Fibroblast of mammary gland (primary cell): ENCODE measurements at places on chromosomes 2 and 18.

GRCh38 chr18:5726011-5726410 is 169.3 kb downstream of the TMEM200C start:
- DNase-seq, result no peak

DNA sequence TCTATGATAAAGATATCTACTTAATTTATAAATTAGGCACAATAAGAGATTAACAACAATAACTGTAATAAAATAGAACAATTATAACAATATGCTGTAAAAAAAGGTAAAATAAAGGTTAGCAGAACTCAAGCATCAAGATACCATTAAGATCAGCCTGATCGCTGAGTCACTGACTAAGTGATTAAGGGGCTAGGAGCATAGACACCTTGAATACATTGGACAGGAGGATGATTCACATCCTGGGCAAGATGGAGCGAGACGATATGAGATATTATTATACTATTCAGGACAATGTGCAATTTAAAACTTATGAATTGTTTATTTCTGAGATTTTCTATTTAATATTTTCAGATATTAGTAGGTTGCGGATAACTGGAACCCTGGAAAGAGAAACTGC is 1277.8 kb upstream of the ZEB2 start:
- no peak for DNase-seq

- DNase-seq, result no peak
Measured at GRCh38 chr18:11495441-11495840, 114.0 kb upstream of the SLC35G4 start.

- DNase-seq, result peak; percentile 97
Measured at GRCh38 chr2:237178396-237178795, 92.7 kb downstream of the COPS8 start.

DNA sequence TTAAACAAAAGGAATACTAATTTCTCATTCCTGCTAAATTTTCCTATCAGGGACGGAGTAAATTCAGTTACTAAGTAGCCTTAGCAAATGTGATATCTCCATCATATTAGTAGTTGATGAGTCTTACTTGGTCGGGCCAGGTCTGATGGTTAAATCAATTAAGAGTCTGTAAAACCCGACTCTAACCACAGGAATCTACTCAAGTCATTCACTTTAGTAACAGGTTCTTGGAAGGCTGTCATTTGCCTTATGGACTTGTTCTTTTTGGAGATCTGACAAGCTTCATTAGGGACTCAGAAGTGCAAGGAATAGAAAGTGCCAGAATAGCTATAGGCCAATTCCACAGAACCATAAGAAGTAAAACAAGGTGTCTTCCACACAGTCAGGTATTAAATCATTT is 119.0 kb downstream of the GCA start:
- no peak for DNase-seq

DNA sequence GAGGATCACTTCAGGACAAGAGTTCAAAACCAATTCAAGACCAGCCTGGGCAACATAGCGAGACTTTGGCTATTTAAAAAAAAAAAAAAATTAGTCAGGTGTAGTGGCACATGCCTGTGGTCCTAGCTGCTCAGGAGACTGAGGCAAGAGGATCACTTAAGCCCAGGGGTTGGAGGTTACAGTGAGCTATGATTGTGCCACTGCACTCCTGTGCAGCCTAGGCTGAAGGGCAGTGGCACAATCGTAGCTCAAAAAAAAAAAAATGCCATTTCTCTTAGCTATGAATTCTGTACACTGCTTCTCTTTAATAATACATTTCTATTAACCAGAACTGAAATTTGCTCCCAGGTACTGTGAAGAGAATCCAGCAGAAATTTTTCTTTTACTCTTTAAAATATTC is 202.8 kb downstream of the DYM start:
- no peak for DNase-seq

DNA sequence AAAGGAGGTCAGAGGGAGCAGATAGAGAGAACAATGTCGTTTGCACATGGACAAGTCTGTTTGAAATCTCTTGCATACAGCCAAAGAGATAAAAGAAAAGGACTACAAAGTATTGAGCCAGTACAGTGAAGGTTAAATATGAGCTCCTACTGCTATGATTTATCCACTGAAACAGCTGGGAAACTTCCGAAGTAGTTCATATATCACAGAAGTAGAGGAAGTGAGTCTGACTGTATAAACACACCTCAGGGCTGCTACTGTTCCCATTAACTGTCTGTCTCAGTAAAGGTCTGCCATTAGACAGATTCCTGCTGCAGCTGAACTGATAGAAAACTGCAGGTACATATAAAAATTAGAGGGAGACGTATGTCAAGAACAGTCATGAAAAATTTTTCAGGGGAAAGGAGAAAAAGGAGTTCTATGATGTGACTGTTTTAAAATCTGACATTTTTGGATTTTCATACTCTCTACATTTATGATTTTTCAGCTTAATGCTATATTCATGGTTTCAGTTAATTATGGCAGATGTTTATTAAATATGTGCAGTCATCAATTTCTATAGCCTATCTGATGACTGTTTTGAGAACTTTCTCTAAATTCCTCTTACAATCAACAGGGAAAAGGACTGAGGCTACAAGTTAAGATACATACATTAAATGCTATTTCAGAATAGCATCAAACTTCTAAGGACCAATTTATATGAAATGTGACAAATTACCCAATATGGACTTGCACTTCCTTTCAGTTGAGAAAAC is 364.7 kb downstream of the ERBB4 start:
- no peak for DNase-seq

DNA sequence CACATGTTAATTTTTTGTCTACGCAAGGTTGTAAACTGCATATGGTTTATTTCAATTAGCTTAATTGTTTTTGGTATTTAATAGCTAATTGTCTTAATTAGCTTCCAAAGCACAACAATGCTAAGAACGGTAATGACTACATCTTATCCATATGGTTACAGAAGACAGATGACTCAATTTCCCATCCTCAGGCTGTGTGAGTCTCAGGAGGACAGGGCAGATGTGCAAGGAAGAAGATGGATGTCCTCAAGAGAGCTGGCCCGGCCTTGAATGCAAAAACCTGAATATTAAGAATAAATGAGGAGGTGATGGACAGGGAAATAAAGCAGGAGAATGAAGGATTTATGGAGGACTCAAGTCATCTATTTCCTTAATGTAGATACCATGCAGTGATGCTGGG is 31.4 kb downstream of the SLC4A3 start:
- peak; percentile 64 for DNase-seq

DNA sequence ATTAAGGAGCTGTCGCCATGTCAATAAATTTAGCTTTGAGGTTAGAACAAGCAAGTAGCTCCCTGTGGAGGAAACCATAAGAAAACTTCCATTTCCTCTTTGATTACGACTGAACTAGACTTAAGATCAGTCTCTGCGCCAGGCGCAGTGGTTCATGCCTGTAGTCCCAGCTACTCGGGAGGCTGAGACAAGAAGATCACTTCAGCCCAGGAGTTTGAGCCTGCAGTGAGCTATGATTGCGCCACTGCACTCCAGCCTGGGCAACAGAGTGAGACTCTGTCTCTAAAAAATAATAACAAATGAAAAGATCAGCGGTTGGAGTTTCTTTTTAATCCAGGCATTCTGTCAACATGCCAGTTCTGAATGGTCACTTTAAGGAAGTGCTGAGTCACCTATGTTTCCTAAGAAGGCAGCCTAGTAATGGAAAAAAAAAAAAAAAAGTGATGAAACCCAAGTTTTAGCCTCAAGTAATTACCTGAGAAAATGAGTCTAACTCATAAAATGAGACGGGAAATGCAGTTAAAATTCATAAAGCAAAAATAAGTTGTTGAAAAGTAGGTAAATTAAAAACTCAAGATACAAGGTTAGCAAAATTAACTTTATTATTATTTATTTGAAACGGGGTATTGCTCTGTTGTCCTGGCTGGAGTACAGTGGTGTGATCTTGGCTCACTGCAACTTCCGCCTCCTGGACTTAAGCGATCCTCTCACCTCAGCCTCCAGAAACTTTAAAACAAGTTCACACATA is 10.2 kb downstream of the C18orf32 start:
- DNase-seq, result peak; percentile 86

DNA sequence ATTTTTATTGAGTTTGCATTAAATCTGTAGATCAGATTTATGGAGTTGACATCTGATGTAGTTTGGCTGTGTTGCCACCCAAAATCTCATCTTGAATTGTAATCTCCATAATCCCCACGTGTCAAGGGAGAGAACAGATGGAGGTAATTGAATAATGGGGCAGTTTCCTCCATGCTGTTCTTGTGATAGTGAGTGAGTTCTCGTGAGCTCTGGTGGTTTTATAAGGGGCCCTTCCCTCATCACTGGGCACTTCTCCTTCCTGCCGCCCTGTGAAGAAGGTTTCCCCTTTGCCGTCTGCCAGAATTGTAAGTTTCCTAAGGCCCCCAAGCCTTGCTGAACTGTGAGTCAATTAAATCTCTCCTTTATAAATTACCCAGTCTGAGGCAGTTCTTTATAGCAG is 32.2 kb downstream of the ZC3H15 start:
- DNase-seq, result no peak

DNA sequence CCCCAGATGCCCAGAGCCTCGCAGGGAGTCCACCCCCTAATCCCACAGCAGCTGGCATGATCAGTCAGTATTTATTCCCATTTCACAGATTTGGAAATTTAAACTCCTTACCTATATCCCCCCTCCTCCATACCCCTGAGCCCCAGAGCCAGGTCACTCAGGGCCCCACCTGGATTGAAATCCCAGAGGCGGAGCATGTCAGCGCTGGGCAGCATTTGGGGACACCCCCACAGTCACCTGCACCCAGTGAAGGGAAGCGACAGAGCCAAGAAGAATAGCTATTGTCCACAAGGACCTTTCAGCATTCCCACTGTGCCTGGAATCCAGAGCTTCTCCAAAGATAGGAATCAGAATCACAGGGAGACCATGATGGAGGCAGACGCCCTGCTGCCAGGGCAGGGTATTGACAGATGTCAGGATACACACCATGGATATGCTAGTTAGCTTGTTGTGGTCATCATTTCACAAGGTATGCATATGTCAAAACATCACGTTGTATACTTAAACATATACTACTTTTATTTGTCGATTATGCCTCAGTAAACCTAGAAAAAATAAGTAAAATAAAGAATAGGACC is 968 bp upstream of the ASTL start:
- no peak for DNase-seq

GRCh38 chr2:52135235-52135634 is 1103.3 kb upstream of the NRXN1 start:
- DNase-seq, result peak; percentile 40

- DNase-seq, result no peak
Measured at GRCh38 chr2:63192169-63192888, 141.7 kb downstream of the OTX1 start.

- DNase-seq, result peak; percentile 74
Measured at GRCh38 chr18:8329186-8329771, 280.0 kb upstream of the RAB12 start.

DNA sequence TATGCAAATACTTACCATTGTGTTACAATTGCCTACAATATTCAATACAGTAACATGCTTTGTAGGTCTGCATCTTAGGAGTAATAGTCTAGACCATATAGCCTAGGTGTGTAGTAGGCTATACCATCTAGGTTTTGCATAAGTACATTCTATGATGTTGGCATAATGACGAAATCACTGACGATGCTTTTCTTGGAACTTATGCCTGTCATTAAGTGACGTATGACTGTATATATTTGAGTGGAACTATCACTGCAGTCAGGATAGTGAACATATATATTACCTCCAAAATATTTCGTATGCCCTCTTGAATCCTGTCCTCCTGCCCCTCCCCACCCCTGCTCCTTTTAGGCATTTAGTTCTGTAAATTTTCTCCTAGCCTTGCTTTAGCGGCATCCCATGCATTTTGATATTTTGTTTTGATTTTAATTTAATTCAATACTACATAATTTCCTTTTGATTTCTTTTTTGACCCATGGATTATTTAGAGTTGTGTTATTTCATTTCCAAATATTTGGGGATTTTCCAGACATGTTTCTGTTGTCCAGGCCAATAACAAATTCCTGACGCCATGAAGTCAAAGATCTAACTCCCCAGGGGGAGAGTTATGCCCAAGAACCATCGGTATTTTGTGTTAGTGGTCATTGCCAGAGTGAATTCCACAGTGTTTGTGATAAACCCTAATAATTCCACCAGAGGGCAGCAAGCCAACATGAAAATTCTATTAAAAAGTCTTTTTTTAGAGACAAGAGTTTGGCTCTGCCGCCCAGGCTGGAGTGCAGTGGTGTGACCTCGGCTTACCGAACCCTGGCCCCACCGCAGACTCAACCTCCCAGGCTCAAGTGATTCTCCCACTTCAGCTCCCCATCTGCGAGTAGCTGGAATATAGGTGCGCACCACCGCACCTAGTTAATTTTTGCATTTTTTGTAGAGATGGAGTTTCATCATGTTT is 24.2 kb upstream of the CASP8 start:
- peak; percentile 84 for DNase-seq

- DNase-seq, result peak; percentile 40
Measured at GRCh38 chr2:86498468-86499260, 57.5 kb downstream of the KDM3A start.

DNA sequence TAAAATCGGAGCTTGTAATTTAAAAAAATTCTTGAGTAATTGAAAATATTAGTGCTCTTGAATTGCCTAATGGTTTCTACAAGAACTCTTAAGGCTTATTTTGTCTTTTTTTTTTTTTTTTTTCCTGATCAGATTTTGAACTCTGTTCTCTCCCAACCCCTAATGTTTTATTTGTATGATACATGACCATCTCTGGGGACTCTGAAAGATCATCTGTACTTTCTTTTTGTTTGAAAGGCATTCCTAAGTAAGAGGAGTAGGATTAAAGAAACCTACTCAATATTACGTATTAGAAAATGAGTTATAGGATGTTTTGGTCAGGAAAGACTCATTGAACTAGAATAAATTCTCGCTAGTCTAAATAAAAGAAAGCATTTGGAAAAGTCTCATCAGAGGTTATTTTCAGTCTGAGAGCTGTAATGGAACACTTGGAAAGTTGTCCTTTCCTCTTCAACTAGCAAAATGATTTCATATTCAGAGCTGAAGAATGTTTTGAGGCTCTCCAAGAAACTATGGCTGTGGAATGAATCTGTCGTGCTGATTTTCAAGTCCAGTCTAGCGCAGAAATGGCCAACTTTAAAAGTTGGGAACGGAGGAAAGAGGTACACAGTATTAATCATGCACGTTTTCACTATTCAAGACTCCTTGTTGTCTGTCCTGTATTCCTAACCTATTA is 182.7 kb downstream of the PRPF40A start:
- peak; percentile 23 for DNase-seq

DNA sequence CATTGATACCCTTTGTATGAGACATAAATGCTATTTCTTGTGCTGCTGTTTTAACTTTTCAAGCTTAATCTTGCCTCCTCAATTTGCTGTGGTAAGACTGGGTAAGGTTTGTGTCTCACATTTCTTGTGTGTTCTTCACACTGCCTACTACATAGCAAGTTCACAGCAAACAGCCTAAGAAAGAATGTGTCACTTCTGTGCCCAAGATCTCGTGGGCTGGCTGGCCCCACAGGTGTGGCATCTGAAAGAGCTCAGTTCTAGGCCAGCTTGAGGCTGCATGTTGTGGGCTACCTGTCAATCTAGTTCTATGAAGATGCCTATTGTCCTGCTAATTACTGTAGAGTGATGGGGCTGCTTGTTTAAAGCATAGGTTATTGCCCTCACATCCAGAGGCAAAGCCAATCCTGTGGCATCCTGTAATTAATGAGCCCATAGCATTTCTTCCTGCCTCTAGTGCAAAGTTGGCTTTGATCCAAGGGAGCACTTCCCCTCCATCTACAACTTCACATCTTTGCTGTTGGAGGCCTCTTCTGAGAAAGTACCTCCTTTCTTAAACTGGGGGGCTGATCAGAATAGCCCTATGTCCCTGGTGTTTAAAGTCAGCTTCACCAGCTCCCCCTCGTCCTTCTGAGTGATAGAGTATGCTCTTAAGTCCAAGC is 40.9 kb upstream of the ASPRV1 start:
- DNase-seq, result no peak

GRCh38 chr2:237488901-237489860 is 2.1 kb downstream of the MLPH start:
- DNase-seq, result peak; percentile 49
